ENCODE measurements at places on chromosomes 7 and 10. TPM values are rescaled to one million over a fixed set of nuclear protein-coding genes. Genes with fewer than 3 reads are reported as not detected.

UCMA gene
- not detected for polyA plus RNA-seq

NUTM2B gene
- polyA plus RNA-seq, result 0.21 TPM

FAM20C gene
- polyA plus RNA-seq, result not detected

AKR1C3 gene
- 1.6 TPM for polyA plus RNA-seq
